CD4-positive, alpha-beta T cell treated with Interleukin-21 for 1 hour (primary cell): ENCODE measurements at places on chromosomes 1 and 21.
A peak's percentile ranks its signal among the peaks of the same experiment; 100 is the strongest.

- no peak for DNase-seq
These were observed 56.3 kb downstream of the KIAA0040 start for GRCh38 chr1:175136246-175136645.

- DNase-seq: peak; percentile 9
These were observed 6.4 kb downstream of the NUAK2 start for GRCh38 chr1:205315008-205315618.

DNA sequence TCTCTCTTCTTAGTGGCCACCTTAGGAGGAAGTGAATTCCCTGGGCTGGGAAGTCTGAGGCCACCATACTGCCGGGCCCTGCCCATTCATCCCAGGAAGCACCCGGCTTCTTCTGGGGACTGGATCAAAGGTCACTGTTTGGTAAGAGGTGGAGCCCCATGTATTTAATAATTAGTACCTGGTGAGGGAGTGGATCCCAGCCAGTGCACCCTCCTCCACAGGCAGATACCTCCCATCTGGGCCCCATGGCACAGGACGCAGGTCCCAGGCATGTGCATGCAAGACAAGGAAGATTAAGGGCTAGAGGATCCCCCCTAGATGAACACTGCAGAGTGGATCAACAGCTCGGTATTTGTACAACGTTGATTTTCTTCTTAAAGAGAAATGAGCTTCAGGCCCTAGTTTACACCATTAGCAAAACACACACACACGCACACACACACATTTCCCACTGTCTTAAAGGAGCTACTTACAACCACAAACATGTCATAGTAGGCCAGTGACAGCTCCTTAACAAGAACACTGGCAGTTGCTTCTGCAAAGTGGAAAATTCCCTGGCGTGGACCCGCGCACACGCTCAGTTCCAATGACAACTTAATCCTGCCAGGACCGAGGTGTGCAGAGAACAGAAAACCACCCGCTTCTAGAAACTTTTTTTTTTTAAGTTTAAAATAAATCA, 90.7 kb downstream of the MRPL37 start:
- DNase-seq: peak; percentile 13

GRCh38 chr1:171286032-171286705, 27.8 kb upstream of the FMO4 start:
- no peak for DNase-seq

DNA sequence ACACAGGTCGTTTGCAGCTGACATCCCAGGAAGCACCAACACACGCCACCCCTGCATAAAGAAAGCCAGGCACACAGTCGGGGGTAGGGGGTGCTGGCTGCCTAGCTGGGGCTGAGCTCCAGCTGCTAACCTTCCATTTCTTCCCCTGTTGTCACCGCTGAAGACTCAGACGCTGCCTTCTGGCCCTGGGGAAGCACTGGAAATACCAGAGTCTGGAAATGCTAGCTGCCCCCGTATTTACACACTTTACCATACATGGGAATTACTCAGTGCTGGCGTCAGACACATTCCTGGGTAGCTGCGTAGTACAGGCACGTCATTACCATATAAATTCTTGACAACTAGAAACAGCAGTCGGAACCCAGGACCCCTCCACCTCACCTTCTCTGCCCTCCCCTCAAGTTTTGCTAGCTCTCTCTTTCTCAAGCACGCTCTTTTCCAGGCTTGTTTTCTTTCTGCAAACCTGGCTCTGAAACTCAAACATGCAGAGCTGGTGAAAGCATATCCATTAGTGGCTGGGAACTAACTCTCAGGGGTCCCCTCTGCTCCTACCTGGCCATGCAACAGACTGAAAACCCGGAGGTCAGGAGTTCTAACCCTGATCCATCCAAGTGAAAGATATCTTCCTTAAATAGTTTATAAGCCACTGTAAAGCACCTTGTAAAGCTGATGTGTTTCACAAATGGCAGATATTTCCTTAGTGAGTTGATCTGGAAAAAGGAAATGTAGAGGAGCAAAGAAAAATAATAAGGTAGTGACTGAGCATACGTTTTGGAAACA, 3.3 kb downstream of the CSRP1 start:
- DNase-seq: no peak

DNA sequence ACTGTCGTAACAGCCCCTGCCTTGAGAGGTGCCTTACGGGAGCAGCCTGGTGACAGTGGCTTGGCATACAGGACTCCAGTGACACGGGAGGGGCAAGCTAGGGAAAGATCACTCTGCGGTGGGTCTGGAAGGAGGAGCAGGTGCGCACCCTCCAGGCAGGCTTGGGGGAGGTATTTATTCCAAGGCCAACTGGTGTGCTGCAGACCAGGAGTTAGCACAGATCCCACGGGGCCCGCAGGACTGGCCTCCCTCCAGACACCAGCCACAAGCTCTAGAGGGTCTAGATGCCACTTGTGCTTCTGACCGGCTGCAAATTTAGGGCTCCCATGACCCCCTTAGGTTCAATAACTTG, 22.1 kb downstream of the PSEN2 start:
- DNase-seq: no peak

DNA sequence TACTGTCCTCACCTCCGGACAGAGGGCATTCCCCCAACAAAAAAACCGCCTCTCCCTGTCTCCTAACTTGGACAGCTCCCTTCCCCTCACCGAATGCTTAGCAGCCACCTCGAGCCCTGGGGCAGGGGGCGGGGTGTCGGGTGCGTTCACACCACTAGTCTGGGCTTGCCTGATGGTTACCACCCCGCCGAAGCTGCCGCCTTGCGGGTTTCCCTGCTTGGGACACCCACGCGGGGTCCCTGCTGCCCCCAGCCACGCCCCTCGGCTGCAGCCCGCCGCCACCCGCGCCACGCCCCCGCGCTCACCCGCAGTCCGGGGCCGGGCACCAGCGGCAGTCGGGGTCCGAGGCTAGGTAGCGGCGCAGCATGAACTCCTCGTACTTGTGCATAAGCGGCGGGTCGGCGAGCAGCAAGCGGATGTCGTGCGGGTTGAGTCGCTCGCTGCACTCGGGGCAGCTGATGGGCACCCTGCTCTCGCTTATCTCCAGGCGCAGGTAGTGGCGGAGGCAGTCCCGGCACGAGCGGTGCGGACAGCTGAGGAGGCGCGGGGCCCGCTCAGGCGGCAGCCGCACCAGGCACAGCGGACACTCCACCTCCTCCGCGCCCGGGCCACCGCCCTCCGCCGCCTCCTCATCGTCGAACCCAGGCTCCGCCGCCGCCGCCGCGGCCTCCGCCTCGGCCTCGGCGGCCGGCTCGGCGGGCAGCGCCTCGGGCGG, 706 bp downstream of the RNF19B start:
- peak; percentile 69 for DNase-seq

- DNase-seq: no peak
These were observed 3.0 kb upstream of the PADI3 start for GRCh38 chr1:17245816-17246325.

DNA sequence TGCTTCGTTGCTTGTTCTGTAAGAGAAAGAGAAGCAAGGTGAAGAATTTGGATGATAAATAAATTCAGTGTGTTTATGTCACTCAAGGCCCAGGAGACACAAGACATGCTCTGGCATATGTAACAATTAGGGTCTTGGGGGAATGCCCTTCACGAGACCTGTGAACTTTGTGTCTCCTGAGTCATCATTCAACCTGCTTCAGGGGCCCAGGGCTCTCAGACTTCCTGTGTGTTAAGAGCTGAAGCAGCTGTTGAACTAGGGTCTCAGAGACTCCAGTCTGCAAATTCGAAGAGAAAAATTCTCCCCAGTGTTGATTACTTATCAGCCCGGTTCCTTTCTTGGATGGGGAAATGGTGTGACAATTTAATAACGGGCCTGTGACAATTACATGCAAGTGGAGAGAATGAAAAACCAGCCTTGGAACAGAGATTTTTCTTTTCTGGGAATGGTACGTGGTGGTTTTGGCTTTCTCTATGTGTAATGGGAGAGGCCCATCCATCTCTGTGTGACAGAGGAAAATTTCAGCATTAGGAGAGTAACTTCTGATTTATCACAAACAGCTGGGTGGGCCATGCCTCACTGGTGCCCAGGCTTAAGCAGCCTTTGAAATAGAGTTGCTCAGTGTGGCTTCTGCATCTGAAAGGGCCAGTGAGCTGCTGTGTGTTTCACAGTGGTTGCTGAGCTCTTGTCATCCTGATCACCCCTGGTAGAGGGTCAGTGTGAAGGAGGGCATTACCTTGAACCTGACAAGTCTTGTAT, 22.4 kb downstream of the HUNK start:
- DNase-seq: no peak

DNA sequence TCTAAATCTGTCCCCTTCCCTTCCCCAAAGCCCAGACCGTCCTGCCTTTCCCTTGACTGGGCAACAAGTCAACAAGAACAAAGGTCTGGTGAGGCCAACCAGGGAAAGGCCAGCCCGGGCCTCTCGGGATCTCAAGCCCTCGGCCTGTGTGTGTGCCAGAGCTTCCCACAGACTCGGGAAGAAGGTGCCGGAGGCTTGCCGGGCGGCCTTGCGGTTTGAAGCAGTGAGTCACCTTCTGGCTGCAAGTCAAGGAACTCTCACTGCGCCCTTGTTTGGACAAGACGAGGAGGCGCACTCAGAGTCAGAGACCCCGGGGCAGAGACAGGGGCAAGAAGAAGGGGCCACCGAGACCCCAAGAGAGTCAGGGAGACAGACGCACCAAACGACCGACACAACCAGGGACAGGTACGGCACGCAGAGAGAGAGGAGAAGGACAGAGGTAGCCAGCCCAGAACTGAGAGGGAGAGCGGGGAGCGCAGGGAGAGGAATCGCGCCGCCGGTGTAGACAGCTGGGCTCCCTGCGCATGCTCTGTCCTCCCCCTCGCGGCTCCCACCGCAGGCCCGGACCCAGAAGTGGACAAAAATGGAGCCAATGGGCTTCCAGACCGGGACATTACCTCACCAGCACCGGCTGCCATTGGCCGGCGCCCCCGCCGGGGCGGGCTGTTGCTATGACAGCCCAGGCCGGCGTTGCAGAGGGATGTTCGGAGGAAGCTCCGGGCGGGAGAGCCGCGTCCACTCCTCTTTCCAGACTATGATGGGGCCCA, 66.6 kb upstream of the LAPTM5 start:
- DNase-seq: peak; percentile 79

DNA sequence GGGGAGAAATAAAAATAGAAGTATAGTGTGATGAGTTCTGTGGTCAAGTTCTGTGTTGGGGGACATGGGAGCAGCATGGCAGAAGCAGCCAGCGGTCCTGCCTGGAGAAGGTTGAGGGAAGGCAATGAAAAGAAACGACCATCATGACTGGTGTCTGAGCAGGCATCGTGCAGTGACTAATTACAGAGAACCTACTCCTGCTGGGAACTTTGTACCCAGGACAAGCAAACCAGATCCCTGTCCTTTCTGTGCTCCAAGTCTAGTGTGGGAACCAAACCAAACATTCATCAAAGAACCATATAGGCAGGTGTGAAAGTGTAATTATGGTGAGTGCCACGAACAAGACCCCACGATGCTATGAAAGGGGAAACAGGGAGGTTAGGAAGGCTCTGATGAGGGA, 25.8 kb downstream of the KIAA0040 start:
- no peak for DNase-seq

GRCh38 chr1:196677781-196678509, 26.1 kb downstream of the CFH start:
- DNase-seq: no peak

DNA sequence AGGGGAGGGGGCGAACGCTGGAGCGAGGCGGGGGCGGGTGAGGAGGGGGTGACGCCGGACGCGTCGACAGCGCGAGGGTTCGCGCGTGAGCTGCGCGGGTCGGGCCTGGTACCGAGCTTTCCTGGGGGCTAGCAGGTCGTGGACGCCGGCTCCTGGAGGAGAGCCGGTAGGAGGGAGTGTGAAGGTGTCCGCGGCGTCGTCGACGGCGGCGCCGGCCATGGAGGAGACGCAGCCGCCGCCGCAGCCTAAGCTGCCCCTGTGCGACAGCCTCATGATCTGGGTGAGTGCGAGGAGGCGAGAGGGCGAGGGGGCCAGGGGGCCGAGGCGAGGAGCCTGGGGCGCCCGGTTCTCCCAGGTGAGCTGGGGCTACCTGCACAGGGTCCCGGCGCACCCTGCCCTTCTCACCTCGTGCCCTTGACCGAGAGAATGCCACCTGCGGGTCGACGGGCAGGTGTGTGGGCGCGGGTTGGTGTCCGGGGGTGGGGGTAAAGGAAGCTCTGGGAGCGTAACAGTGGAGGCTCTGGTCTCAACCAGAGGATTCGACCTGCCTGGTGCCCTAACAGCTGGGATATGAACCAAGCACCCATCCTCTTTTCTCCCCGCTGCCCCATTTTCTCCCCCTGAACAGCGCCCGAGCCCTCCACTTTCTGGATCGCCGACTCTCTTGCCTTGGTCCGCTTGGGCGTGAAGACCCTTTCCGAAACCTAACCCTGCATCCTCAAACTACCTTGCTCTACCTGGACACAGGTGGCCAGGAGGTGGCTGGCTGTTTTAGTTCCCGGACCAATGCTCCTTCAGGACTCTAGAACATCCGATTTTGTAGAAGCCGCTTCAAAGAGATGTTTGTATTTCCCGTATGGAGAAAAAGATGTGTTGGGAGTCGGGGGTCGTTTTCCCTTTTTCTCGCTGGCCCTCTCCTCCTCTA, at the start of gene HOOK1:
Gene HOOK1 (plus strand): TSS at position 49 of the 925 bp plus-strand sequence. CDS start 169 bp downstream, at position 218.
- no peak for DNase-seq

DNA sequence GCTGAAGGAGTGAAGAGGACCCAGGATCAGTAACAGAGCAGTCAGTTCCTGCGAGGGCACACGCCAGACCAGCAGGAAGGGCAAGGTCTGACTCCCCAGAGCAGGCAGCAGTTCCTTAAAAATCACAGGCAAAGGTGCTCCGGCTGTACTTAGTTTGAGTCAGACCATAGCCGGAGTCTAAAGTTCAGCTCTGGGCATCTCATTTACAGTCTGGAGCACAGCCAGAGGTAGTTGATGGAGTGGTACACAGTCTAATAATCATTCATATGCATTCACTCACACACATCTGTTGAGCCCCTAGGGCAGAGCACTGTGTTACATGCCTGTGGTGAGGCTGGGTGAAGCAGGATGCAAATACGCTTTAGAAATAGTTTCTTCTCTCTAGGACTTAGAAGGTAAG, 7.3 kb upstream of the AMIGO1 start:
- no peak for DNase-seq

DNA sequence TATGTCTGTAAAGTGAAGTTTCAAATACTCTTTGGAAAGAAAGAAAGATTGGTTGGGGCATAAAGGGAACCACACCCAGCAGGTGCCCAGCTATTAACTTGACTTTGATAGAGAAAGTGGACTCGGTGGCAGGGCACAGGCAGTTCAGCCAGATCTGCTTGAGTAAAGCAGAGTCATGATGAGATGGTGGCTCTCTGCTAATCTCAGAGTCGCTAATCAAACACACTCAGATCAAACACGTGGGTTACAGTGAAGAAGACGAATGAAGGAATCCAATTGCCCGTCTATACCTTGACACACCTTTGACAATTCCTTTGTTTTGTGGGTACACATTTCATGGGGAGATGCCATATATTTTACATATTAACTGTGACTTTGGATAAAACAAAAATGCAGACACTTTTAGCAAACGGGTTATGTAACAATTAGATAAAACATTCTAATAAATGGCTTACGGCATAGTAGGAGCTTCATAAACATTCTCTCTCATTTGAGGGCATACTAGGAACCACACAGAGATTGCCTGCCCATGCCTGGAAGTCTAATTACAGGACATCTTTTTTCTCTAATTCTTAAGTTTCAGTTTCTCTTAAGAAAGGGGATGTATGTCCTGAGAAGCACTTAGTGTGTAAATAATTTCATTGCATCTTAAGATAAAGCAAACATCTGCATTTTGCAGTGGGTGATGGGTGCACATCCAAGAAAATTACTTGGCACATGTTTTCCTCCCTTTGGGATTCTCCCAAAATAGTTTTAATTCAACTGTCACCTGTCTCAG, 7.2 kb downstream of the CBR1 start:
- DNase-seq: no peak

GRCh38 chr1:9213956-9214355, 20.6 kb upstream of the H6PD start:
- DNase-seq: no peak
